ENCODE measurements at places on chromosomes 1 and 21. TPM values are rescaled to one million over a fixed set of nuclear protein-coding genes. Genes with fewer than 3 reads are reported as not detected.

DNA sequence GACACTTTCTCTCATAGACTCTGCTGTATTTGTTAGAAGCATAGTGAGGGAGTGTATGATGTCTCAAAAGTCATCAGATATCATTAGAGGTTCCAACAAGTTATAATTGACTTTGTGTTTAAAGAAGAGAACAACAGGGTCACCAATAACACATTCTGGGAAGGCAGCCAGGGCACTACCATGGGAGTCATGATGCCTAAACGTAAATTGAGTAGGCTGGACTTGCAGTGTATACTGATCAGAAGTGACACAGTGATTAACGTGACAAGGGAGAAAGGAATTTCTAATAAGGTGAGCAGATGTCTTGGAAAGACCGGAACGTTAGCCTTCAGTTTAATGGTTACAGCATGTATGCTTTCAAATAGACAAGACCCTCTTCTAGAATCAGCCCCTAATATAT, 973.2 kb downstream of the NCAM2 start:
- no peak overlapping the region for H3K27ac ChIP-seq
- peaks cover 8% of the 10 kb centered on the region for H3K36me3 ChIP-seq
- no peaks in the 10 kb centered on the region for H3K27me3 ChIP-seq

DNA sequence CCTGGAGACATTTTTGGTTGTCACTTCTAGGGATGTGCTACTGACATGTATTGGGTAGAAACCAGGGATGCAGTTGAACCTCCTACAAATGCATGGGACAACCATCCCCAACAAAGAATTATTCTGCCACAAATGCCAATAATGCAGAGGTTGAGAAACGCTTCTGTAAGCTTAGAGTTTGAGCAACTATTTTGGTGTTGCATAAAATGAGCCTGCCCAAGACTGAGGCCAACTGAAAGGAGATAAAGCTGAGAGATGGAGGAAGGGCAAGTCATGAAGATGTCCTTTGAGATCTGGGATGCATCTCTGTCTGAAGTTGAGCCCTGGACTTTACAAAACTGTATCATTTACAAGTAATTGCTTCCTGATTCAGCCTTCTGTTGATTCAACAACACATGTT, 106.9 kb downstream of the KCNJ15 start:
- no peaks in the 10 kb centered on the region for H3K36me3 ChIP-seq
- H3K4me1 ChIP-seq, result no peaks in the 10 kb centered on the region
- H3K27me3 ChIP-seq, result peaks cover 5% of the 10 kb centered on the region
- no peak for DNase-seq

GRCh38 chr1:16243936-16244649, 7.1 kb upstream of the CPLANE2 start:
- no peak overlapping the region for H3K27ac ChIP-seq
- peaks cover 3% of the 10 kb centered on the region for H3K4me1 ChIP-seq
- no peak overlapping the region for H3K4me3 ChIP-seq
- H3K27me3 ChIP-seq, result no peaks in the 10 kb centered on the region

The LAMB3 gene
- total RNA-seq, result 1.2 TPM

- H3K27me3 ChIP-seq, result no peaks in the 10 kb centered on the region
- DNase-seq, result no peak
- no peak overlapping the region for H3K27ac ChIP-seq
- H3K4me1 ChIP-seq, result no peaks in the 10 kb centered on the region
Measured at GRCh38 chr1:81118550-81118949, 682.2 kb upstream of the ADGRL2 start.

- no peak overlapping the region for H3K4me3 ChIP-seq
- H3K4me1 ChIP-seq, result no peaks in the 10 kb centered on the region
- H3K27ac ChIP-seq, result no peak overlapping the region
- DNase-seq, result no peak
Measured at GRCh38 chr1:87305151-87305550, 23.5 kb upstream of the LMO4 start.

The PATJ gene
- total RNA-seq, result 3.9 TPM

The AKR7A3 gene
- 0.43 TPM for total RNA-seq

DNA sequence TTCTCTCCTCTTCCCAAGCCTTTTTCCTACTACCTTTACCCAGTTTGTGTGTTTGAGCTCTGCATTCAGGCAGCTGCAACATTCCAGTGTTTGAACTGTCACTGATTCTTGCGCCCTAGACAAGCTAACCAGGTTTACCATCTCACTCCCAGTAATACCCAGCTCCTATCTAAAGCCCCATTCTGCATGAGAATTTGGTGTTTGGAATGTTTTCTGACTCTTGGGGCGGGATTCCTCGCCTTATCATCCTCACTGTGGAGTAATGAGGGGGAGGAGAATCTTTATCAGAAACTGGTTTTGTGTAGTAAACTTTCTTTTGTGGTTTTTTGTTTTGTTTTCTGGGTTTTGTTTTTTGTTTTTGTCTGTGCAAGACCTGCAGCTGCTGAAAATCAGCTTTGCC, 36.5 kb downstream of the NCF2 start:
- no peaks in the 10 kb centered on the region for H3K27me3 ChIP-seq
- no peak for DNase-seq
- H3K36me3 ChIP-seq, result peaks cover 16% of the 10 kb centered on the region
- no peaks in the 10 kb centered on the region for H3K4me1 ChIP-seq
- no peak overlapping the region for H3K27ac ChIP-seq
- no peak overlapping the region for H3K4me3 ChIP-seq

DNA sequence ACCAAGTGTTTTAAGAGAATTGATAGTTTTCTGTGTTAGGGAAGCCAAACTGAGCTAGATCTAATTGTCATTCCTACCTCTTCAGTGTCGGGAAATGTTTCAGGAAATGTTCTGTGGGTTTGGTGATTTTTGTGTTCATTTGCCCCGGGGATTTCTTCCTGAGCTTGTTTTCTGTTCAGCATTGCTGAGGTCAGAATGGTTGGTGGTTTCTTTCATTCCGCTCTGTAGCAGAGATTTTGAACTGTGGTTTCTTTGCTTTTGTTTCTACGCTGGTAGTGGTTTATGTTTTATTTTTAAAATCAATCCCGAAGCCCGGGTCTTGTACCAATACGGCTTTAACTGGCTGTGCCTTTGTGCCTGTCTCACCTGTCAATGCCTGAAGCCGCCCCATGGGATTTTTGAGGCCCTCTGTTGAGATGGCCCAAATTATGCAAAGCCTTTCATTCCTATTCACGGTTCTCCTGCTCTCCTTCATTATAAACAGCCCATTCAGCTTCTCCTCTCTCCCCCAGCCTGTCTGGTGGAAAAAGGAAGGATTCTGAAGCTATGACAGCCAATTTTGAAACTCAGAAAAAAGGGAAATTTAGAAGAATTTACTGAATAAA, 417.2 kb upstream of the KAZN start:
- peaks cover 73% of the 10 kb centered on the region for H3K27me3 ChIP-seq
- H3K4me1 ChIP-seq, result no peaks in the 10 kb centered on the region
- H3K36me3 ChIP-seq, result no peaks in the 10 kb centered on the region
- no peak for DNase-seq

- no peak overlapping the region for H3K4me3 ChIP-seq
- H3K36me3 ChIP-seq, result no peaks in the 10 kb centered on the region
- no peak for DNase-seq
Measured at GRCh38 chr1:43464681-43465504, 11.2 kb upstream of the HYI start.

GRCh38 chr1:186424539-186424938, 36.4 kb downstream of the PDC start:
- H3K4me3 ChIP-seq, result no peak overlapping the region
- H3K4me1 ChIP-seq, result peaks cover 11% of the 10 kb centered on the region
- H3K27ac ChIP-seq, result no peak overlapping the region
- no peaks in the 10 kb centered on the region for H3K27me3 ChIP-seq

DNA sequence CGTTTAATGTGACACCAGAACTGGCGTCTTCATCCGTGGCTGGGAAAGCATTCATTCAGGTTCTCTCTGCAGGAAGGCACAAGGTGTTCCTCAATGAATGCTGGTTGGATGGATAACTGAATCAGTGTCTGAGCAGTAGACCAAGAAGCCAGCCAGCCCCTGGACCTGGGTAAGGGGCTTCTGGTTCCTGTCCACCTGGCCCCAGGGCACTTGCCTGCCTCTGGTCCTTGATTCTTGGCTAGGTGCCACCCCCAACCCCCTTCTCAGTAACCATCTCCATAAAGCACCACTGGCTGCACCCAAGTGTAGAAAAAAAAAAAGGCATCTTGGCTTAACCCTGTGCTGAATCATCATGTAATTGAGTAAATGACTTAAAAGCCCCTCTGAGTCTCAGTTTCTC, 59.1 kb downstream of the KCND3 start:
- no peak overlapping the region for H3K27ac ChIP-seq
- H3K4me3 ChIP-seq, result no peak overlapping the region
- no peaks in the 10 kb centered on the region for H3K4me1 ChIP-seq

The CTSK gene
- total RNA-seq, result 5.3 TPM

GRCh38 chr1:216499581-216500272, 76.5 kb upstream of the USH2A start:
- H3K27ac ChIP-seq, result no peak overlapping the region
- no peaks in the 10 kb centered on the region for H3K27me3 ChIP-seq
- H3K4me1 ChIP-seq, result no peaks in the 10 kb centered on the region
- DNase-seq, result no peak
- no peak overlapping the region for H3K4me3 ChIP-seq
- H3K36me3 ChIP-seq, result no peaks in the 10 kb centered on the region

- peak overlapping the region; percentile 100 for H3K27ac ChIP-seq
- no peaks in the 10 kb centered on the region for H3K27me3 ChIP-seq
- H3K4me1 ChIP-seq, result peaks cover 40% of the 10 kb centered on the region
Measured at GRCh38 chr1:205122489-205122882, 708 bp upstream of the RBBP5 start.

The PDE9A gene
- 2.2 TPM for total RNA-seq

GRCh38 chr1:87215592-87215991, 113.1 kb upstream of the LMO4 start:
- H3K27me3 ChIP-seq, result no peaks in the 10 kb centered on the region
- H3K27ac ChIP-seq, result no peak overlapping the region
- H3K4me1 ChIP-seq, result peaks cover 3% of the 10 kb centered on the region
- H3K4me3 ChIP-seq, result no peak overlapping the region
- DNase-seq, result no peak

- H3K4me3 ChIP-seq, result no peak overlapping the region
- H3K36me3 ChIP-seq, result peaks cover 27% of the 10 kb centered on the region
- H3K4me1 ChIP-seq, result peaks cover 26% of the 10 kb centered on the region
Measured at GRCh38 chr1:223811634-223812101, 34.1 kb downstream of the TP53BP2 start.

The SLFNL1 gene
- 0.33 TPM for total RNA-seq

- H3K36me3 ChIP-seq, result peaks cover 4% of the 10 kb centered on the region
- no peaks in the 10 kb centered on the region for H3K27me3 ChIP-seq
- H3K4me3 ChIP-seq, result no peak overlapping the region
Measured at GRCh38 chr1:46556822-46557221, 5.4 kb upstream of the KNCN start.

DNA sequence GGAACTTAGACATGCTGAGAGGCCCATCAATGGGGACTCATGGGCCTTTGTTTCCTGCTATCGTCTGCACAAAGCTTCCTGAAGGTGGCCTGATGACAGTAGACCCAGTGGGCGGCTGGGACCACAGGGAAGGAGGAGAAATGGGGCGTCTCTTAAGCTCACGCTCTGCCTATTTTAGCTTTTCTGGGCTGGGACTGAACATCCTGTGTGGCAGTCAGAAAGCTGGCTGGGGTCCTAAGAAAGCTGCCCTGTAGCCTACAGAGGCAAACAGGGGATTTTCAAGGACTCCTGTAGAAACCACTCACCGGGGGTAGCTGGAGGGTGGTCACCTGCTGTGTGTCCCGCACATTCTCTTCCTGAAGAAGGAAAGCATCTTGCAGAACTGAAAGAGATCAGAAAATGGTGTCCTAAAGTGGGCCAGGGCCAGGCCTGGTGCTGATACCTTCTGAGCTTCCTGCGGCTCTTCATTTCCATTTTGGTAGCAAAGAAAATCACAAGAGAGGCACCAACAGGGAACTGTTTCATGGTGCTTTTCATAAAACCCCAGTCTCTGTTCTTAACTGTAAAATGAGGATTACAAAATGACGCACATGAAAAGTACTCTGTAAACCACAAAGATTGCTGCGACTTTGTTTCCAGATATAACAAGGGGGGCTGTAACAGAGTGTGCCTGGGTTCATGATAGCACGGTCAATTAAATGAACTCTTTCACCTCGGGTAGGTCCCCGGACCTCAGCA, 8.6 kb downstream of the ZNF496 start:
- H3K27me3 ChIP-seq, result no peaks in the 10 kb centered on the region
- peak overlapping the region; percentile 55 for H3K27ac ChIP-seq
- no peak overlapping the region for H3K4me3 ChIP-seq
- peaks cover 8% of the 10 kb centered on the region for H3K36me3 ChIP-seq

The GCSAML gene
- 3.3 TPM for total RNA-seq

DNA sequence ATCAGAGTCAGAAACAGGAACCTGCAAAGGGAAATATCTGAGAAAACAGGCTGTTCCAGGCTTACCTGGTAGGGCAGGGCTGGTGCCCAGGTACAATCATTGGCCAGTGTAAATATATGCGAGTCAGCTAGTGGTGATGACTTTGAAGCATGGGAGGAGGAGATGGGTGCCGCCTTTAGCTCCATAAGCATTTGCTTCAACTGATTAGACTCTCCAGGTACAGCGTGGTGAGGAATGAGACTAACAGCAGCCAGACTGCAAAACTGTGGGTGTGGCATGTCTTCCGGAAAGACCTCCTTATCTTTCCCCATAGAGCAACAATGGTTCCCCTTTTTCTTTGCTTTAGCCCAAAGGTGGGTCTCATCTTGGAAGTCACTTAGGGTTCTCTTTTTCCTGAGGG, 137.2 kb downstream of the LRIG2 start:
- no peaks in the 10 kb centered on the region for H3K36me3 ChIP-seq

GRCh38 chr1:107277022-107277421, 136.2 kb downstream of the NTNG1 start:
- H3K4me1 ChIP-seq, result no peaks in the 10 kb centered on the region
- no peak for DNase-seq
- no peak overlapping the region for H3K27ac ChIP-seq
- no peak overlapping the region for H3K4me3 ChIP-seq

DNA sequence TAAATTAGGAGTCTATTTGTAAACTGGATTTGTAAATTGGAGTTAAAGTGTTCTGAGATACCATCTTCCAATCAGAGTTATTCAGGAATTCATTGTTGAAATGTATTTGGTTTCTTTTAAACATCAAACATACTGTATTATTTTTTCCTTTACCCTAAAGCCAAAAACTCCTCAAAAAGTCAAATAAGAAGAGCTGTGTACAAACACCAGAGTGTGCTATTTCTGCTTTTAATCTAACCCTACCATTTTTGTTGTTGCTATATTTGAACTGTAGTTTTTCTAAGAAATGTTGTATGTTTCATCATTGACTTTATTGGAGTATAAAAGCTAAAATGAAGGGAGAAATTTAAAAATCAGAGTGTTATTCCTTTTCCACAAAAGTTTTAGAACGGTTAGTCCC, 35.8 kb downstream of the SLC30A7 start:
- H3K36me3 ChIP-seq, result peaks cover 14% of the 10 kb centered on the region
- DNase-seq, result no peak
- no peak overlapping the region for H3K4me3 ChIP-seq
- H3K27me3 ChIP-seq, result no peaks in the 10 kb centered on the region
- H3K4me1 ChIP-seq, result peaks cover 34% of the 10 kb centered on the region

GRCh38 chr21:37520801-37521200, 154.2 kb downstream of the DYRK1A start:
- H3K27me3 ChIP-seq, result no peaks in the 10 kb centered on the region
- no peak overlapping the region for H3K4me3 ChIP-seq
- no peak overlapping the region for H3K27ac ChIP-seq
- peaks cover 19% of the 10 kb centered on the region for H3K4me1 ChIP-seq
- no peak for DNase-seq
- no peaks in the 10 kb centered on the region for H3K36me3 ChIP-seq

- no peak overlapping the region for H3K4me3 ChIP-seq
- no peak overlapping the region for H3K27ac ChIP-seq
- H3K27me3 ChIP-seq, result no peaks in the 10 kb centered on the region
- H3K36me3 ChIP-seq, result peaks cover 12% of the 10 kb centered on the region
- no peak for DNase-seq
Measured at GRCh38 chr1:220954321-220955075, 75.3 kb downstream of the HLX start.

The HMGCS2 gene
- not detected for total RNA-seq

The OR10Z1 gene
- not detected for total RNA-seq
